Spinal cord (tissue), 10 donors: ENCODE measurements at places on chromosomes 4 and X. TPM values are rescaled to one million over a fixed set of nuclear protein-coding genes. Genes with fewer than 3 reads are reported as not detected.
A peak's percentile ranks its signal among the peaks of the same experiment; 100 is the strongest.

- DNase-seq, result peak; percentile 94
Measured at GRCh38 chrX:72142094-72142793, 10.5 kb upstream of the RTL5 start.

The SYP gene
- 83.5 TPM for total RNA-seq

The XAGE1A gene
- not detected for total RNA-seq

GRCh38 chr4:72338060-72338459, 231.0 kb downstream of the ADAMTS3 start:
- DNase-seq, result no peak

DNA sequence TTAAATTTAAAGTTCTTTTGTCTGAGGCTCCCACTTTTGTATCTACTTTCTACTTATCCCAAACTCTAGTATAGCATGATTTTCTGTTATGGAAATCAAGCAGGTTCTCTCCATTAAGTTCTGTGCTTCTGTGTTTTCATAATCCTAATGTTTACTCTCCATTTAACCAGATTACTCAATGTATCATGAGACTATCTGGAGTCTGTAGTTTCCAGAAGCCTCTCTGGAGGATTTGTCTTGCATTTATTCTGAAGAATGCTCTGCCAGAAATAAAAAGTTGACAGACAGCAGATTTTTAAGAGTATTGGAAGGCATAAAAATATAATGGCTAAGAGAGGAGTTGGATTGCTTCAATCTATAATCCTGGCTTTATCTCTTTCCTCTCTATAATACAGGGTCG, 39.2 kb upstream of the PLS3 start:
- no peak for DNase-seq

The ADAMTS3 gene
- total RNA-seq, result 16.9 TPM

DNA sequence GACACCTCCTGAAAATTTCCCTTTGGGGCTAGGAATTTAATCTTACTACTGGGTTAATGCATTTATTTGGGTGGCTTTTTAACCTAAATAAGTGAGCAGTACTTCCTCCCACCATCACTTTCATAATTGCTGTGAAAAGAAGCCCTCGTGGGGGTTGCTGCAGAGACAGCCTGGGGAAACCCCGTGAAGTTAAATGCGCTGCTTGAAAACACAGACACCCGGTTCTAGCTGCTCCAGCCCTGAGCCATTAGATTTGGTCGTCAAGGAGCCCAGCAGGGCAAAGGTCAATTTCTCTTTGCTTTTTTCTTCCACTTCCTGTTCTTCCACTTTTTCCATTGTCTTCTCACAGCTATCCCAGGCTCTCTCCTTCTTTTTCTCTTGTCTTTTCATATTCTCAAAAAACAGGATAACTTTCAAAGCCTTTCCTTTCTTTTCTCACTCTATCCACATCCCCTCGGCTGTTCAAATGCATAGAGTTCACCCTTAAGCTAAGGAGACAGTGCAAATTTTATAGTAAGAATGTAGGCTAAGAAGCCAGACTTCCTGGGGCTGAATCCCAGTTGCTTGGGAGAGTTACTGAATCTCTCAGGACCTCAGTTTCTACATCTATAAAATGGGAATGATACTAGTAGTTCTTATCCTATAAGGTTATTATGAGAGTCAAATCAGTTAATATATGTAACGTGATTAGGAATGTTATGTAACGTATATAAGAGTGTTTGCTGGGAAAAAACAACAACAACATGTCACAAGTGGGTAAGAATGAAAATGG, 91.5 kb upstream of the ZNF827 start:
- peak; percentile 4 for DNase-seq

The EVC2 gene
- total RNA-seq, result 2.6 TPM

DNA sequence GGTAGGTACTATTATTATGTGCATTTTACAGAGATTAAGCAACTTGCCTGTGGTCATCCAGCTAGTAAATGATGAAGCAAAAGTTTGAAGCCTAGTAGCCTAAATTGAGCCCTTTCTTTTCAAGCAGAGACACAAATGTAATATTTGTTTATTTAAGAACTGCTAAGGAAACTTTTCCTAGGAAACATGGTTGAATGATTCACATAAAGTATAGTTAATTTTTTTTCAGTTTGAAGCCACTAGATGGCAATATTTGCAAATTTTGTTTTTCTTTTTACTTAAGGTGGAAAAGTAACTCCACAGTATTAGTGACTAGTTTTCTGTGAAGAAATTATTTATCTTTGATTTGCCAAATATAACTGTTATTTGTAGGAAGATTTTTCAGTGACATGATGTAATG, 52.8 kb upstream of the ANKRD17 start:
- no peak for DNase-seq

DNA sequence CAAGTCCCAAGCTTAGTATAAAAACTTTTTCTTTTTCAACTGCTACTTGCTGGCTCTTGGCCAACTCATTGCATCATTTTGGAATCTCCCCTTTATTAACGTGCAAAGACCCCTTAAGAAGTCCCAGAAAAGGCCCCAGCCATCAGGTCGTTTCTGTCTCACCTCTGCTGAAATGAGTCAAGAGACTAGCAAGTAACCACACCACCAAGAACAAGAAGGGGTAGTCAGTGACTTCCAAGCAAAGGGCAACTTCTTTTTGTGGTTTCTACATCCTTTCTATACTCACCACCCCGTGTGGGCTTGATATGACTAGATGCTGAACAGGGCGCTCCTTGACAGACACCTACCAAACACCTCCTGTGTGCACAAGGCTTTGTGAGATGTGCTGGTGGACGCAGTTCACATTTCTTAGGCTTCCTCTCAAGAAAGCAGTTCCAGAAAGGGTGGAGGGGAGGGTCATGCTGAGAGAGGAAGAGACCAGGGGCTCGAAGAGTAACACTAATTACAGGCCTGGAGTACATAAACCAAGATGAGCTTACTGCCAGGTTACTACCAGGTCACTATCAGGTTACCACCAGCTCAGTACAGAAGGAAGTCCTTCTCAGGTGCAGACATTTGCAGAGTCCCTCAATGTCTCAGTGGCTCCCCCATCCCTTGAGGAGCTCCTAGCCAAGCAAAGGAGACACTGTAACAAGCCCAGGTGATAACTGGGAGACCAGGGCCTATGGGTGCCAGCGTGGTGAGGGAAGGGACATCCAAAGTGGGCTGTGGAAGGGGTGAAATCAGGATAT, 19.3 kb downstream of the JAKMIP1 start:
- DNase-seq, result no peak

- no peak for DNase-seq
Measured at GRCh38 chr4:117284736-117285135, 199.4 kb upstream of the TRAM1L1 start.

GRCh38 chrX:97267396-97268181, 383.9 kb downstream of the RPA4 start:
- no peak for DNase-seq

DNA sequence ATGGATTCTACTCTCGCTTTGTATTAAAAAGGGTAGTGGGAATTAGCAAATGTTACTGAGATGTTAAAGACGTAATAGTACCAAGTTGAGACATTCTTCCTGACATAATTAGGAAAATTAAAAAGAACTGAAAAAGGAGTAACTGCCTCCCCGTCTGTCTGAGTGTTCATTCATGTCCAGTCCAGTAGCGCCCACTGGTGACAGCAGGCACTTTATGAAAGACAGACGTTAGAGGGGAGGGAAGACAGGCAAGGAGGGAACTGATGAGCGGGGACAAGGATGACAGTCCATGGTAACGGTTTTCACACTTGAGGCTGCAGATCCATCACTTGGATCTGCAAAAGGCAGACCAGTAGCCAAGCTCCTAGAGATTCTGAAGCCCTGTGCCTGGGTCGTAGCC, 326.7 kb downstream of the STK32B start:
- DNase-seq, result no peak

- no peak for DNase-seq
Measured at GRCh38 chr4:167431371-167431770, 197.1 kb upstream of the SPOCK3 start.

The ELOVL6 gene
- total RNA-seq, result 36.6 TPM

The SNCA gene
- total RNA-seq, result 135 TPM

The LANCL3 gene
- 2.1 TPM for total RNA-seq

The LEF1 gene
- total RNA-seq, result 18.3 TPM

The EDA2R gene
- 1.7 TPM for total RNA-seq

DNA sequence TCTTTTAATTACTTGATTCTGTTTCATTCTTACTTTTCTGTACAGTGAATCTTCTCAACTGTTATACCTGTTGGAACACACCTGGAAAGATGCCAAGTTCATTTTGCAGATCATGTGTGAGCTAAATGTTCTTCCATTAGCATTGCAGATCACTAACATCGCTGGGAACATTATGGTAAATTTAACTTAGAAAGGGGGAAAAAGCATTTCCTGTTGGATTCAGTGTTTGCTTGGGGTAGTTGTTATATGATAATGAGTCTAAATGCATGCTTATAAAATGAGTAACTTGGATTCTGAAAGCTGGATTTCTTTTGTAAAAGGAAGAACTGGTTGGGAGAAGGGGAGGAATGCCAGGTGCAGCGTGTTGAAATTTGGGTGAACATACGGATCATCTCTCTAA, 47.6 kb downstream of the POLA1 start:
- no peak for DNase-seq

DNA sequence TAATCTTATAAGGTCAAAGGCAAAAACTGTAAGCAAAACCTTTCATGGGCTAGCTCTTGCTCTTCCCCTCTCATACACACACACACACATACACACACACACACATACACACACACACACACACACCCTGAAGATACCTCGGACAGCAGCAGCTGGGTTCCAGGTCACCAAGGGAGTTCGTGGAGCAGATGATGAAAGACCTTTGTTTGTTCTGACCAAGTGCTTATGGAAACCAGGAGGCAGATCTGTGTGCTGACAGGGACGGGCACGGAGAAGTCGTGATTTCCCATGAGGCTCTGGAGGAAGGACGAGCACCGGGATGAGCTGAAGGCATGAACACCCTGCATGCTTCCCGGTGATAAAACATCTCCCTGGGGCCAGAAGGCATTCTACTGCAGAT, 35.4 kb upstream of the CRMP1 start:
- DNase-seq, result no peak

GRCh38 chr4:65580551-65580950, 89.7 kb downstream of the EPHA5 start:
- DNase-seq, result peak; percentile 36

The GRPR gene
- 0.55 TPM for total RNA-seq

DNA sequence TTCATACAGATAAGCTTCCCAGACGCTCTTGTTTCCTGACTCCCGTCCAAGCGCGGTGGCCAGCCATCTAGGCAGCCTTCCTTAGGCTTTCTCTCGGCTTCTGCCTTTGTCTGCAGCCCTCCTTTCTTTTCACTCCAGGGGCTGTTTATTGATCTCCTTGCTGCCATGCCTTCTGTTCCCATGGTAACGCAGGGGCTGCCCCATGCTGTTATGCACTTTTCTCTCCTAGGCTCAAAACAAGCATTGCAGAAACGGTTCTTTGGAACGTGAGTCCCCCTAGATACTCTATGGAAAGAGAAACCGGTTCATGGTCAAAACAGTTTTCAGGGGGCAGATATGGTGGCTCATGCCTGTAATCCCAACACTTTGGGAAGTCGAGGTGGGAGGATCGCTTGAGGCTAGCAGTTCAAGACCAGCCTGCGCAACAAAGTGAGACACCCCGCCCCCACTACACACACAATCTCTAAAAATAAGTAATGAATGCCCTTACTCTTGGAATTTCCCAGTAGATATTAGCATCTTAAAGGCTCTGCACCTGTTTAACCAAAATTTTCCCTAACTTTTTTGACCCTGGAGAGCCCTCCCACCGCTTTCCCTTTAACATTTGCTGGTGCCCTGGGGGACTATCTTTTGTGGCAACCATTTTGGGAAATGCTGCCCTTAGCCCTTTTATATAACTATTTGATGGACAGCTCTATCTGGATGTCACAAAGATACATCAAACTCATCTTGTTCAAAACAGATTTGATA, 53.9 kb upstream of the ZNF157 start:
- no peak for DNase-seq

- DNase-seq, result no peak
Measured at GRCh38 chr4:145736241-145736831, 56.4 kb downstream of the C4orf51 start.

DNA sequence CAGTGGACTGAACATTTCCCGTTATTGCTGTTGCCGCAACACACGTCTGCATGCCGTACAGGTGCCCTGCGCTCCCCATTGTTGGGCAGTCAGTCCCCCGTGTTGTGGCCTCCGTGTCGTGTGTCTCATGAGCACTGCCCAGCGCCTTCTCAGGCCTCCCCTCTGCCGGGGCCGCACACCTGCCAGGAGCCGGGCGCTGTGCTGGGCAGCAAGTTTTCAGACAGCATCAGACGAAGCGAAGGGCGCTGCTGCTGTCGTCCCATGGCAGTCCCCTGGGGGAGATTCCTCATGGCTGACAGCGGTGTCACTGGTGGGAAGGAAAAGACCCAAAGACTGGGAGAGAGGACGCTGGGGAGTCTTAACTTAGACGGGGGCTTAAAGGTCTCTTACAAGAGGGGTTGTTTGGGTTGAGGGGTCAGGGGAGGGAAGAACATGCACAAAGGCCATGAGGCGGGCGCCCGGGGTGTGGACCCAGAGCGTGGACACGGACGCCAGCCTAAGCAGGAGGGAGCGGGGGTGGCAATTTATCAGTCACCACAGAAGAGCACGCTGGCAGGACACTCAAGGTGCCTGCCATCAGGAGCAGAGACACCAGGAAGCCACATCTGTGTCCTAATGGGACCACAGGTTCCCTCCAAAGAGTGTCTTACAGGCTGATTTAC, 47.3 kb downstream of the RGS12 start:
- DNase-seq, result no peak

- DNase-seq, result no peak
Measured at GRCh38 chr4:158859661-158860060, 90.8 kb downstream of the FNIP2 start.

DNA sequence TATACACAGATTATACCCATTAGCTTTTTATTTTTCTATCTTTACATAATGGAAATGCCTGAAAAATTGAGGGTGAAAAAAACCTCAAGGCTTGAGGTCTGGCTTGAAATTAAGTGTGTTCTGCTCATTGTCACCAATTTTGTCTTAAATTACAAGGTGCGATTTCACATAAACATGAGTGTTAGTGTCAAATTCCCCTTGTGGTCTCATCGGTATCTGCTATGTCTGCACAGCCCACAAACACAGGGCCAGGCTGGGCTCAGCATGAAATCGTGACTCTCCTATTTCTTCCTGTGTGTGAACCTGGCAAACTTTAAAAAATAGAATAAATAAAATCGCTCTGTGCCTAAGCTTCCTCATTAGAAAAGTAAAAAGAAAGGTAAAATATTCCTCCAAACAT, 109.1 kb downstream of the CRLF2 start:
- DNase-seq, result no peak

- DNase-seq, result no peak
Measured at GRCh38 chr4:139887962-139888735, 222.5 kb downstream of the MGST2 start.

GRCh38 chrX:71922686-71923085, 12.0 kb downstream of the NHSL2 start:
- DNase-seq, result no peak

- DNase-seq, result no peak
Measured at GRCh38 chr4:74768857-74769525, 25.3 kb downstream of the BTC start.

The F8 gene
- total RNA-seq, result 8.0 TPM

The TRIM75 gene
- not detected for total RNA-seq
